ENCODE measurements at places on chromosomes 13 and 19.

DNA sequence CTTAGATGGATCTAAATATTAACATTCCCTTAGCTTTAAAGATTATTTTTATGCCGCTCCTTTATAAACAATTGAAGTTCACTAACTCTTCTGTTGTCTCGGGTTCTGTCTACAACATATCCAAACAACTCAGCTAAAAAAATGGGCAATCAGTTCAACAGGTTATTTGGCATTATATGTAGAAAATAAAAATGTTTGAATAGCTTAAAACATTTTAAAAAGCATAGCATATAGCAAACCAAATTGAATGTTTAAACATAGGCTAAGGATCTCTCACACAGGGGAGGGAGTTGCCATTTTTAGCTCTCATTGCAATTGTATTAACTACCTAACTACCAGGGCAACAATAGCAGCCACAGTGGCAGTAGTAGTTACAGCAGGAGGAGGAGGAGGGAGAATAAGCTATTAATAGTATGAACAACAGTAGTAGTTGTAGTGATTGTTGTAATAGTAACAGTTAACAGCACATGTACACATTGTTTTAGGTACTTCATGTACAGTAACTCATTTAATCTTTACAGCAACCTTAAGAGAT is 404.2 kb downstream of the KCNRG start:
- no peak for DNase-seq

DNA sequence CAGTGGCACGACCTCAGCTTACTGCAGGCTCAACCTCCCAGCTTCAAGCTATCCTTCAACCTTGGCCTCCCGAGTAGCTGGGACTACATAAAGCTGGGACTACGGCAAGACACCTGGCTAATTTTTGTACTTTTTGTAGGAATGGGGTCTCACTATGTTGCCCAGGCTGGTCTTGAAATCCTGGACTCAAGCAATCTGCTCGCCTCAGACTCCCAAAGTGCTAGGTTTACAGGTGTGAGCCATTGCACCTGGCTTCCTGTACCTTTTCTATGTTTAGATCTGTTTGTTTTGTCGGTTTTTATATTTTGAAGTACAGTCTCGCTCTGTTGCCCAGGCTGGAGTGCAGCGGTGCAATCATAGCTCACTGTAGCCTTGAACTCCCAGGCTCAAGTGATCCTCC is 17.5 kb upstream of the TICAM1 start:
- no peak for DNase-seq

DNA sequence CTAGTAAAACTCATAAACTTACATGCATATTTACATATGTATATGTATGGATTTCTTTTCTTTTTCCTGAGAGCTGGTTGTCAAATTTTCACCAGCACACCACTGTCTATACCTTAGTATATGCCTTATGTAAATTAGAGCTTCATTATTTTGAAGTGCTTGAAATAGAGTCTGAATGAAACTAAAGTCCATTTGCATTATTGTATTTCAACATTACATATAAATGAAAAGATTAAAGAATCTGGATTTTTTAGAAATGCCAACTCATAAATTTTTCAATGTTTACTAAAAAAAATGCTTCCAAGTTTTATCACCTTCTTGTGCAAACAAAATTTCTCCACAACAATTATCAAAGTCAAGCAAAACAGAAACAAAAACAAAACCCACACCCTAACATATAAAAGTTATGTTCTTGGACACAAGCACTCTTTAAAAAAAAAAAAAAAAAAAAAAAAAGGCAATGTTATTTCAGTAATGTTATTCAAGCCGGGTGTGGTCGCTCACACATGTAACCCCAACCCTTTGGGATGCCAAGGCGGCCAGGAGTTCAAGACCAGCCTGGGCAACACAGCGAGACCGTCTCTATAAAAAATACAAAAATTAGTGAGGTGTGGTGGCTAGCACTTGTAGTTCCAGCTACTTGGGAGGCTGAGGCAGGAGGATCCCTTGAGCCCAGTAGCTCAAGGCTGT is 18.3 kb downstream of the MED26 start:
- DNase-seq: no peak

- no peak for DNase-seq
Measured at GRCh38 chr19:17519967-17520366, 8.5 kb downstream of the PGLS start.

- no peak for DNase-seq
Measured at GRCh38 chr13:97460004-97460775, 26.2 kb downstream of the RAP2A start.

Measured in NCI-H1048 (cell line).